Stimulated activated CD4-positive, alpha-beta T cell treated with anti-CD3 and anti-CD28 coated beads, Interleukin-1b, Interleukin-23, amount 100 ng/mL, for 1 hour (primary cell): ENCODE measurements at places on chromosomes 3 and 15.

GRCh38 chr3:25177041-25177440 lies 251.0 kb upstream of the RARB start:
- DNase-seq: no peak

GRCh38 chr15:80916056-80916455 lies 73.6 kb downstream of the MESD start:
- DNase-seq: no peak

DNA sequence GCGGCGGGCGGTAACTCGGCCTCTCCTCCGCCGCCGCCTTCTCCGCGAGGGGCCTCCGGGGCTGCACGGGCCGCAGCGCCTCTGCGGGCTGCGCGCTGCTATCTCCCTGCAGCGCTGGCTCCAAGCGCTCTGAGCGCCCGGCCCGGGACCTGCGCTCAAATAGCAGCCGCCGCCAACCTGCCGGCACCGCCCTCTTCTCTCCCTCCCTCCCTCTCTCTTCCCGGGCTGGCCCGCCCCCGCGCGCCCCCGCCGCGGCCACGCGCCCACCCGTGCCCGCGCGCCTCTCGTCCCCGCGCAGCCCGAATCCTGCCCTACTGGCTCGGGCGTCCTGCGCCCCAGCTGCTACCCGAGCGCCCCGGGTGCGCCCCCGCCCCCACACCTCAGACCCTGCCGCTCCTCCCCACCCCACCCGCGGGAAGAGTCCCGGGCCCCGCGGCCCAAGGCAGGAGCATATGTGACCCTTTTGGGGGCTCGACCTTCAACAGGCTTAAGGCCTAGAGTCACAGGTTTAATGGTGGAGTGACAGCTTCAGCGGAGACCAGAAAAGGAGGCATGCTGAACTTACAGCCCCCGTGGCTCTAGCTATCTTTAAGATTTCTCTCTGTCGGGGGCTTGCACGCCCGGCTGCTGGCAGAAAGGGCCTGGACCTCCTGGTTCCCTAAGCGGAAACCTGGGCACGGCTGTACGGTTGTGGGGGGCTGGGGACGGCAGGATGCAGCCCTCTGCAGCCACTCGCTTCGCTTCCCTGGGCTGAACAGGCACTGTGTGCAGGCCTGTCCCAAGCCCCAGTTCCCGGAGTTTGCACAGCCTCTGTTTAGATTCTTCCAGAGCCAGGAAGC lies at the start of gene CACNA2D2:
Gene CACNA2D2 (minus strand): TSS at position 131 of the 839 bp plus-strand sequence. CDS start 211 bp downstream, outside the sequence.
- peak; percentile 31 for DNase-seq

- DNase-seq: no peak
Observed at GRCh38 chr3:186997061-186997460, 66.7 kb downstream of the ST6GAL1 start.

GRCh38 chr15:60760646-60761504 lies 281.9 kb upstream of the ICE2 start:
- no peak for DNase-seq

DNA sequence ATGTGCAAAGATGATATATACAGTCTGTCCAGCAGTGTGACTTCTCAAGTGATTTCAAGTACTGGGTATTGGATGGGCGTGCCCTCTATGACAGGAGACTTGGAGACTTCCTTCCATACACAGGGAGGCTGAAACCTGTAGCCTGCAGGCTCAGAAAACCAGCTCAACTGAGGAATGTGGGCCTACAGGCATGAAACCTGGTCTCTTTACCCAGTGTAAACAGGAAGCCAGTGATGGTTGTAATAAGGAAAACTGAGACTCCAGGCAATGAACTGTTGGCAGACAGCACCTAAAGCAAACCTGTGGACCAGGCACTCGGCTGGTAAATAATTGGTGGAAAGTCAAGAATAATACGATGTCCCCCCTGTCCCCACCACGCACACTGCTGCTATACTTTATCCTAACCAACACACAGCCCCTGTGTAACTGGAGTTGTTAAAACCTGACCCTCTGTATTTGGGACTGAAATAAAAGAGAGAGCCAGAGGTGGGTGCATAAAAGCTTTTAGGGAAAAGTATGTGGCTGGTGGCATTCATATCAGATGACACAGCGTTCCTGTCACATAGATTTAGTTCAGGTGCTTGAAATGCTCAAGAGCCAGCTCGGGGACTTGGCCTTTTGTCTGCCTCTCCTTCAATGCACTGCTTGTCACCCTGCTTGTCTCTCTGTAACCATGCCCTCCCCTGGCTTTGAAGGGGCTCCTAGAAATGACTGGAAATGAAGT lies 144.7 kb downstream of the TPRG1 start:
- DNase-seq: no peak

- DNase-seq: no peak
Observed at GRCh38 chr3:158727206-158728060, 4.8 kb downstream of the RARRES1 start.

DNA sequence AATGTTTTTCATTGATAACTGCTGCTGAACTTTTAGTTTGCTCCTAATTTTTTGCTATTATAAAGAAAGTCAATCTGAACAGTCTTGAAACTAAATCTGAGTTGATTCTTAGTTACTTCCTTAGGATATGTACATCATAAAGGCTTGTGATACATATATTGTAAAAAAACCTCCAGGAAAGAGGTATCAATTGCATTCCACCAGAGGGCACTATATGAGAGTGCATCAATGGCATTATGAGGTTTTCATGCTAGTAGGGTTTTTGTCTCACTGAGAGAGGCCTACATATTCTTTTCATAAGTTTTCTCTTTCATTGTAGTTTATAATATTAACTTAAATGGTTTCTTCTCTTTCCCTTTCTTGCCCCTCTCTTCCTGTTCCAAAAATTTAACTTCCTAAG lies 46.9 kb downstream of the PIK3R4 start:
- DNase-seq: no peak

GRCh38 chr3:107432013-107432515 lies 54.8 kb downstream of the CCDC54 start:
- no peak for DNase-seq

GRCh38 chr3:136196064-136196400 lies at the start of gene MSL2:
TSS of gene MSL2 (minus strand) at chr3:136196335. CDS start at chr3:136195113, 1,222 bp downstream.
- DNase-seq: no peak

- no peak for DNase-seq
Observed at GRCh38 chr3:53892286-53892637, 603 bp upstream of the SELENOK start.

DNA sequence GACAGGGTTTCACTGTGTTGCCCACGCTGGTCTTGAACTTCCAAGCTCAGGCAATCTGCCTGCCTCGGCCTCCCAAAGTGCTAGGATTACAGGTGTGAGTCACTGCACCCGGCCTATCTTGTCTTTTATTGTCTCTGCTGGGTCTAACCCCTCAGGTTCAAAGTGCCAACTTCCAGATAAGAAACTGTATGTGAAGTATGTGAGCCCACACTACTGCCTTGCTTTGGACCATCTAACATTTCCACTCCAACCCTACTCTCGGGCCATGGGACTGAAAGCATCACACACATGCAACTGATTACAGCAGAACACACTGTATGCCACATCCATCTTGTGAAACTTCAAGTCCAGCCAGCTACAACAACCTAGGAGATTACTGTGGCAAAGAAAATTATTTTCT lies 256.1 kb upstream of the VEPH1 start:
- no peak for DNase-seq

DNA sequence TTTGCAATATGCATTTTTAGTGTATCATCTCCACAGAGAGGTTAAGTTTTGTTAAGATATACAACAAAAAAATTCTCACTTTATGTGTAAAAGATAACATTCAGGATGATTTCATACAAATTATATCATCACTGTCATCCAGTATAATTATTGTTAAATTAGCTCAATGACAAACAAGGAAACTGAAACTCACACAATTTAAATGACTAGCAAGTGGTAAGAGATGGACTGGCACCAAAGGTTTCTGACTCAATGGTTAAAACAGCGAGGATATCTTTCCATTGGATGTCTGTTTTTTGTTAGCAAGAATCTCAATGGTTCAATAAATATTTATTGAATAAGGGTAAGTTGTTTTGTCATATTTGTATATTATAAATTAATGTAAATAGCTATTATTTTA lies 22.6 kb downstream of the CIP2A start:
- DNase-seq: no peak

- no peak for DNase-seq
Observed at GRCh38 chr3:191348098-191348497, 17.8 kb upstream of the UTS2B start.

DNA sequence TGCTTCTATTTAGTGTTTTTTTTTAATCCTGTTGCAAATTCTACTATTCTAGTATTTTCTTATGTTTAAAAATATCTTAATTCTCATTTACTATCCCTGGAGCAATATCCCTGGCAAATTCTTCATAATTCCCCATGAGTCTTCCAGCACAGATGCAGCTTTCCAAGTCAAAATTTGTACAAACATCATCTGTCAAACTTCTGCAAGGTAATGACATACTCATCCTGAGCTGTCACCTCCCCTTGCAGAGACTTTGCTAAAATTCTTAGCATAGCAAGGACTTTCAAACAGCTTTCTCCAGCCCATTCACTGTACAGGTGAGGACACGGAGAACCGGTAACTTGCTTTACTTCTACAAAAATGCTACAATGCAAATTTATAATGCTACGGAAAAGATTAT lies 28.6 kb upstream of the VGLL4 start:
- no peak for DNase-seq

DNA sequence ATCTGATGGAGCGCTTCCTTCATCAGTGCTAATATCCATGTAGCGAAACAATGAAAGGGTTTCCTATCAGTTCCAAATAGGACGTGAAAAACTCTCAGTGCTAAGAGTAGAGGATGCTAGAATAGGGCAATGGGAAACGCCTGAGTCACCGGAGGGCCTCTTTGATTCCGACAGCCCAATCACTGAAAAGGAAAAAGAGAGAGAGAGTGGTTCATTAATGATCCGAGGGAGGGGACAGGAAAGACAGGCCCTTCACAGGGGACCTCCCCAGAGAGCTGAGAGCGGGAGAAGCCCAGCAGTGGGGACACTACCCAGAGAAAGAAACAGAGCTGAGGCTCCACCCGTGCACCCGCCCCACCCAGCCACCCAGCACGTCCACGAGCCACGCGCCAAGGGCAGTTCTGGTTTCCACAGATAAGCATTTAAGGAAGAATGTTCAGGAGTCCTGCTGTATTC lies 76.9 kb downstream of the RPN1 start:
- no peak for DNase-seq

DNA sequence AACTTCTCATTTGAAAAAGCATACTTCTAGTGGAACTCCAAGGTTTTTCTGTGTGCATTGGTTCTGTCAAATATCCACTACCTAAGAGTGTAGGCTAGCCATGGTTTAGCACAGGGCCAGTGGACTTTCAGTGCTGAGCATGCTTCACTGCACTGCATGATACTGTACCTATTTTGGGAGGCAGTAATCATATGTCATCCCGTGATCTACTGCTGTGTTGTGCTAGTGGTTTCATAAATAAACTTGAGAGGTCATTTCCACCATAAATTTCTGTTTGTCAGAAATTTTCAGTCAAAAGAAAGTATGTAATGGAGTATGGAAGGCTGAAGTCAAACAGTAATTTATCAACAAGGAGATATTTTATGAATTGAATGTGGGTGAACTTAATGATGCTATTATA lies 203.6 kb downstream of the ROBO1 start:
- no peak for DNase-seq

- no peak for DNase-seq
Observed at GRCh38 chr3:14362890-14363289, 39.5 kb upstream of the SLC6A6 start.

GRCh38 chr3:99765042-99765942 lies 52.4 kb upstream of the CMSS1 start:
- no peak for DNase-seq

DNA sequence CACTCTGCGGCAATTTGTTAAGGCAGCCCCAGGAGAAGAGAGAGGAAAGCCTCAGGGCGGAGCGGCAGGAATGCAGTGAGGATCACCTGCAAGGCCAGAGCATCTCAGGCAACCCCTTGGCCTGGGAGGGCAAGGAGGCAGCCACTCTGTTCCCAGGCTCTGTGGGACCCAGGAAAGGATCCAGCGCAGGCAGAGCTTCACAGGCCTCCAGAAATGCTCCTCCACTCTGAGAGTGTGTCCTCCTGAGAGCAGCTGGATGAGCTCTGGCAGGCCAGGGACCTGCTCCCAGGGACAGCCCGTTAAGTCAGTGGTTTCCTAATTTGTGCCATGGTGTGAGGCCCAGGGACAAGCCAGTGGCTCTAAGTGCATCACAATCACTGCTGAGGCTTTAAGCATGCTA lies 35.2 kb downstream of the RAB6B start:
- DNase-seq: no peak

DNA sequence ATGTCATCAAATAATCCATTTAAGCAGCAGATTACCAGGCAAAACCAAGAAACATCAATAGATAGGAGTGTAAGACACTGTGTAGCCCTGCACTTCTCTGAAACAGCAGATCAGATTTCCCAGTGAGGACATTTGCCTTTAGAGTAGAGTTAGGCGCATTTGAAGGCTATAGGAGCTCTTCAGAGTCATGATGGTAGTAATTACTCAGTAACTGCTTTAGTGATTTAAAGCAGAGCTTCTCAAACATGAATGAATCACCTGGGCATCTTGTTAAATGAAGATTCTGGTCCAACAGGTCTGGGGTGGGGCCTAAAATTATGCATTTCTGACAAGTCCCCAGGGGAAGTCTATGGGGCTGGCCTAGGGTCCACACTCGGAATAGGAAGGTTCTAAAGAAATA lies 36.9 kb downstream of the THRB start:
- DNase-seq: no peak

GRCh38 chr3:94117729-94118128 lies 54.9 kb downstream of the NSUN3 start:
- no peak for DNase-seq

DNA sequence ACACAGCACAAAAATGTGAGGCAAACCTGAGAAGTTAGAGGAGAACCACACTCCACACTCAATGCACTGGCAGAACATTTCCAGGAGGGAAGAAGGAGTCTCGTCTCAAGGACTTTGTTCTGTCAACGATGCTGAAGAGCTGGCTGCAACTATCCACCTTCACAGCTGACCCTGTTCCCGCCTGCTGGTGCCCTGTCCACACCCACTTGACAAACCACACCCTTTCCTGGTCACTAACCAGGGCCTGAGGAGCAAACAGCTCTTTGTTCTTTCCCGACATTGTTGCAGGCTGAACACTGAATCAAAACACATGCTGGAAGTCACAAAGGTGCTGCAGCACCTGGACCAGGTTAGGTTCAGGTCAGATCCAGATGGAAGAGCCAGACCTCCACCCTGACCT lies 92.6 kb upstream of the ARRDC4 start:
- DNase-seq: no peak

GRCh38 chr3:51982352-51982837 lies 940 bp upstream of the ACY1 start:
- no peak for DNase-seq

DNA sequence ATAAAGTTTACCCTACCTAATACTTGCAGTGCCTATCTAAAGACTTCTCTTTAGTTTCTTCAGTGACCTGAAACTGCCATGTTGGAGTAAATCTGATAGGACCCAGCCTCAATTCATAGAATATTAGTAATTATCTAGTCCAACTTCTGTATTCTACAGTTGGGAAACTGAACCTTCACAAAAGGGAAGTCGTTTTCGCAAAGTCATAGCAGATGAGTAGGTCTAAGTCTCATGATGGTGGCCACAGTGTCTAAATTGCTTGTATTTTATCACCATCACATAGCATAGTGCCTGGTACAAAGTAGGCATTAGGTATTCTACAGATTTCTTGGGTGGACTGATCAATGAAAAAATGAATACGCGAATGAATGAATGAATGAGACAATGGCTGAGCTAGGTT lies 8.4 kb downstream of the GMNC start:
- DNase-seq: no peak
